T-cell (primary cell): ENCODE measurements at places on chromosomes 2 and 18.

GRCh38 chr18:14945286-14945685 lies 197.3 kb downstream of the ANKRD30B start:
- H3K27ac ChIP-seq: no peak overlapping the region
- H3K27me3 ChIP-seq: no peaks in the 10 kb centered on the region
- H3K4me1 ChIP-seq: no peaks in the 10 kb centered on the region

DNA sequence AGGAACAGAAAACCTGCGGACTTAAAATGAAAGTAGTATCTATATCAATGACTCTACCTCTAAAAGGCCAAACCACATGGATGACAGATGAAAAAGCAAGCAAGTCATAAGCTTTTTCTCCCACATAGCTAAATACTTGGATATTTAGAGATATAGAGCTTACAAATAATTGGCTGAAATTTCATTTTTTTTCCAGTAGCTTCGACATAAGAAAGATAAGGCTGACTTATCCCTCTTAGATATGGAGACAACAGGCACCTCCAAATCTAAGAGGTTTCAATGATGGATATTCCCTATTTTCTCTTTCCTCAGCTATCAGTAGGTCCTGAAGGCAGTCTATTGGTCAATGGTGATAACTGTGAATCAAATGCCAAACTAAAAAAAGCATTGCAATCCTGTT lies 460.3 kb downstream of the MEIS1 start:
- DNase-seq: no peak
- no peaks in the 10 kb centered on the region for H3K36me3 ChIP-seq
- H3K4me3 ChIP-seq: no peak overlapping the region

GRCh38 chr18:44128365-44128764 lies 552.3 kb upstream of the SETBP1 start:
- H3K4me1 ChIP-seq: no peaks in the 10 kb centered on the region
- H3K27me3 ChIP-seq: no peaks in the 10 kb centered on the region
- H3K27ac ChIP-seq: no peak overlapping the region
- H3K36me3 ChIP-seq: no peaks in the 10 kb centered on the region
- no peak for DNase-seq

DNA sequence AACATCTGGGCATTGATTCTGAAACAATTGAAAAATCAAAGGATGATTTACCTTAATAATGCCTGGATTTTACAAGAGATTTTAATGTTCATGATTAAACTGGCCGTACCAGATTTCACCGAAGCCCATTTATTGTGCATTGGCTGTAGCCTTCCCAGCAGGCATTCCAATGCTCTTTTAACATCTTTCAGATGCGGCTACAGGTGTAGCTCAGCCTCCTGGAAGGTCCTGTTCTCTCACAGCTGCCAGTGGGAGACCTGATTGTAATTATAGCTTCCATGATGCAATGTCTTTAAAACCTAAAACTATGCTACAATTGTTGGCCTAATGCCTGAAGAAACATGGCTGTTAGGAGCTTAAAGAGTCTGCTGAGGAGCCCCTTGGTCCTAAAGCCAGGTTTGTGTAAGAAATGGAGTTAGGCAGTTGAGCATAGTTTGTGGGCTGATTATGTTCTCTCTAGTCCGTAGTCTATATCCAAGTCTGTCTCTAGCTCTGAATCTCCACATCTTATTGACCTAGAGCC lies 147.4 kb downstream of the CERS6 start:
- no peaks in the 10 kb centered on the region for H3K4me1 ChIP-seq
- H3K27me3 ChIP-seq: no peaks in the 10 kb centered on the region
- no peaks in the 10 kb centered on the region for H3K36me3 ChIP-seq
- H3K4me3 ChIP-seq: no peak overlapping the region
- no peak for DNase-seq

- H3K27me3 ChIP-seq: no peaks in the 10 kb centered on the region
- no peak overlapping the region for H3K4me3 ChIP-seq
- DNase-seq: no peak
- H3K27ac ChIP-seq: no peak overlapping the region
- peaks cover 9% of the 10 kb centered on the region for H3K36me3 ChIP-seq
These were observed 57.1 kb downstream of the ZNF516 start for GRCh38 chr18:76437910-76438309.
